ENCODE measurements at places on chromosomes 4 and X.

DNA sequence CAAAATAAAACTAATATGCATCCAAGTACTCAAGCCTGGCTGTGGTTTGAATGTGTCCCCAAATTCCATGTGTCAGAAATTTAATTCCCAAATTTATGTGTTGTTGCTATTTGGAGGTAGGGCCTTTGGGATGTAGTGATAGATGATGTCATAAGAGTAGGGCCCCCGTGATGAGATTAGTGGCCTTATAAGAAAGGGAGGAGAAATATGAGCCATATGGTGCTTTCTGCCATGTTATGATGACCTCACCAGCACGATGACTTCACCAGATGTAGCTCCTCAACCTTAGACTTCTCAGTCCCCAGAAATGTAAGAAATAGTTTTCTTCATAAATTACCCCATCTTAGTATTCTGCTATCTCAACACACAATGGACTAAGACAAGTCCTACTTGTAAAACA lies 2264.0 kb downstream of the ARAP2 start:
- no peak for DNase-seq

DNA sequence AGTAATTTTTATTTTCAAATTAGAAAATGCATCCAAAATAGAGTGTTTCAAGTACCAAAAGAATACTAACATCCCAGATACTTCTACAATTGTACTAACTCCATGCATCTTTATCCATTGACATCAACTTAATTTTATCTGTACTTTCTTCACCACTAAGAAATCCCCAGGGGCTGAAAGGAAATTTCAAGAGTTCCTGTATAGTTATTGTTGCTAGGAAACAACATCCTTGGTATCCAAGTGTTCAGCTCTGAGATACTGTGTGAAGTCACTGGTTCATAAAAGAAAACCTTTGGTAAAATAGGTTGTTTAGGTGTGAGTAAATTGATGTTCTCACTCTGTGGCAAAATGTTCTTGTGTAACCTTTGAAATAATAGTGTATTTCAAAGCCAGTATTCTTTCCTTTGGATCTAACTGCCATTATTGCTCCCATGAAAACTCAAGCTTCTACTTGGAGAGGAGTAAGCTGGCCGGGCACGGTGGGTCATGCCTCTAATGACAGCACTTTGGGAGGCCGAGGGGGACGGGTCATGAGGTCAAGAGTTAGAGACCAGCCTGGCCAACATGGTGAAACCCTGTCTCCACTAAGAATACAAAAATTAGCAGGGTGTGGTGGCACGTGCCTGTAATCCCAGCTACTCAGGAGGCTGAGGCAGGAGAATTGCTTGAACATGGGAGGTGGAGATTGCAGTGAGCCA lies 72.9 kb downstream of the COMMD8 start:
- DNase-seq, result no peak

GRCh38 chrX:1932231-1932630 lies 317.4 kb downstream of the ASMT start:
- no peak for DNase-seq

DNA sequence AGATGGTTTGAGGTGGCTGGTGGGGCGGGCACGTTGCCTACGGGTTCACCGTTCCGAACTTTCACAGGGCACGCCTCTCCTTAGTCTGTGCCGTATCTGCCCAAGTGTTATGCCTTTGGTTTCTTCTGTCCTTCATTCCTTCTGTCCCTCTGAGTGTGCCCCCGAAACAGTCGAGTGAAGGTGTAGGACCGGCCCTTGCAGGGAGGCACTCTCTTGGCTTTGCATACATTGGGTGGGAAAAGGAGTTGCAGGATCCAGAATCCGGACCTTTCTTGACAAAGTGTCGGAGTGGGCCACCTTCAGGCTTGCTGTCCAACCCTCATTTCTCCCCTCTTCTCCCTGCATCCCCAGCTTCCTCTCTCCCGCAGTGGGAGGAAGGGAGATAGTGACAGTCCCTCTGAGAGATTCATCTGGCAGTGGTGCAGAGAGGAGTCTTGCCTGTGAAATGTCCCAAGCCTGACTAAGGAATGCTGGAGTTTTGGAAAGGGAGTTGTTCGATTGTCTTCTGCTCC lies 569 bp downstream of the ARFIP1 start:
- no peak for DNase-seq

- no peak for DNase-seq
These were observed 731.3 kb downstream of the DMD start for GRCh38 chrX:32480019-32480418.

- no peak for DNase-seq
These were observed 18.2 kb downstream of the PTTG2 start for GRCh38 chr4:37978248-37978924.

DNA sequence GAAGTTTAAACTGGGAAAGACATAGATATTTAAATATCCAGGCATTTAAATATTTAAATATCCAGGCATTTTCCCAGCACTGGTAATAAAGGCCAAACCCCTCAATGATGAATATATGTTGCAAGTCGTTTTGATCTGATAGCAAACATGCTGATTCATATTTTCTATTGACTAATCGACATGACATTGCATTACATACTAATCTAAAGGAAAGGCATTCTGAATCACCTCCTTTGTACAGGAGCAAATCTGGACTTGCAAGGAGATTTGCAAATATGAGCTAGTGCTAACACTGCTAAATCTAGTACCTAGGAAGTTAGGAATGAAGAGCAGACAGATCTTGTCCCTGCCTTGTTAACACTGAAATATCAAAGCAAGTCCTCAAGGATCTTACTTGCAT lies 207.3 kb downstream of the SLC7A11 start:
- DNase-seq, result no peak

DNA sequence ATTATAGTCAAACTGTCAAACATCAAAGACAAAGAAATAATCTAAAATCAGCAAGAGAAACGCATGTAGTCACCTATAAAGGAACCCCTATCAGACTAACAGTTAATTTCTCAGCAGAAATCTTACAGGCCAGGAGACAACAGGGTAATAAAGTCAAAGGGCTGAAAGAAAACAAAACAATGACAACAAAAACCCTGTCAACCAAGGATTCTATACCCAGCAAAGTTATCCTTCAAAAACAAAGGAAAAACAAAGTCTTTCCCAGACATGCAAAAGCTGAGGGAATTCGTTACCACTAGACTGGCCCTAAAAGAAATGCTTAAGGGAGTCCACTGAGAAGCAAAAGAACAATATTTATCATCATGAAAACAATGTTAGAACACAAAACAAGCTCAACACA lies 22.1 kb downstream of the TMEM154 start:
- no peak for DNase-seq

- no peak for DNase-seq
These were observed 601 bp upstream of the TCEANC start for GRCh38 chrX:13652287-13652793.

DNA sequence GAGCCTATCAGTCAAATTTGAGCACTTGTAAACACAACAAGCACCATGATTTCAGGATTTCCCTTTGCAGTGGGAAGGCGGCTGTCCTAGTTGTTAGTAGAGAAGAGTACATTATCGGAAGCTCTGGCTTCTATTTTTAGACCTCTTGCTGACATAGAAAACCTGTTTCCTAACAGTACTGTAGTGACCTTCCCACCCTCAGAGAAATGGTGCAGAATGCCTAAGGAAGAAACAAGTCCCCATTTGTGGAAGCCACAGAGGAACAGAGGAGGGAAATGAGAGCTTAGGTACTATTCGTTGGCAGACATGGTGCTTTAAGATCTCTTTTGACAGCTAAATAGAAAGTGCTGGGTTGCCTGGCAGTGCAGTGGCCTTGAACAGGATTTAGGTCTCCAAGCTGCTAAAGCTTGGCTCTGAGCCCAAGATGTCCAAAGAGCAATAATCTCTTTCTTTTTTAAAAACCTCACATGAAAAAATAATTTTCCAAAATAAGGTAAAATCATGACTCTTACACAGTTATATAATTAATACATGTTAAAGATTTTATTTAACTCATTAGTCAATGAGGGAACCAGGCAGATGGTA lies 24.9 kb downstream of the GLRA2 start:
- no peak for DNase-seq

- no peak for DNase-seq
These were observed 426 bp upstream of the C4orf51 start for GRCh38 chr4:145679520-145679919.

DNA sequence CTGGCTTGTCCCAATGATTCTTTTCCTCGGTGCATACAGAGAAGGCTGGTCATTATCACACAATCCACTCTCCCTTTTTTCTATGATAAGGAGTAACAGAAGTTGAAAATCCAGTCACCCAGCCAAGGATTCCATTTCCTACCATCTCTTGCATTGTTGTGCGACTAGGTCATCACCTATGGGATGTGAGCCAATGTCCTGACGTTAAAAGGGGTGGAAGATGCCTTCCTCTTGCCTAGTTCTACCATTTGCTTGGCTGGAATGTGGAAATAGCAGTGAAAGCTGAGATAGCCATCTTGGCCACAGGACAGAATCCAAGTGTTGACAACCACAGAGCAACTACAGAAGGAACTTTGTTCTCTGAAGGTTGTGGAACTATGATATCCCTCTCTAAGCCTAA lies 132.2 kb upstream of the KIT start:
- no peak for DNase-seq

GRCh38 chr4:103499094-103499493 lies 220.7 kb downstream of the TACR3 start:
- DNase-seq, result no peak

DNA sequence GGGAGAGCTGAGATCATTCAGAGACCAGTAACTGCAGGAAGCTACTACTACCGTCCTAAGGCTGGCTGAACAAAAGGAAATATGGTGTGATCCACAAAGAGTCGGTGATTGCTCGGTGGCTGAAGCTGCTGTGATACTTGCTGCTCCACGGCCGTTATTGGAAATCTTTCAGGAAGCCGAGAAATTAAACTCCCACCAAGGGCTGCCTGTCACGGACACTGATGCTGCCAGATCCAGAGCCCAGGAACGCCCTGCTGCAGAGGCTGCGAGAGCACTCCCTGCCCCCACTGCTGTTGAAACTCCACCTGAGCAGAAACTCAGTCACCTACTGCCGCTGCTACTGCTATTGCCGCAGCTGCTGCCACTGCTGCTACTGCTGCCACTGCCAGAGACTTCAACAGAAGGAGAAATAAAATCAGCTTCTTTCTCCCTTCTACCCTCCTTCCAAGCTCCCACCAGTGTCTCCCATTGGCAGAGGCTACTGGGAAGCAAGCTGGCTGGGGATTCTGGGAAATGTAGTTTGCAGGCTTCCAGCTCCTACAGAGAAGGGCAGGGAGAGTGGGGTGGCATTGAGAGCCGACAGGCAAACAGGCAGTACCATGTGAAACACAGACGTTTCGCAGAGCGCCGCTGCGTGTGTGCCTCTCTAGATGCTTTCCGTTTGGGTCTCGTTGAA lies 126.0 kb upstream of the ENPP6 start:
- no peak for DNase-seq

DNA sequence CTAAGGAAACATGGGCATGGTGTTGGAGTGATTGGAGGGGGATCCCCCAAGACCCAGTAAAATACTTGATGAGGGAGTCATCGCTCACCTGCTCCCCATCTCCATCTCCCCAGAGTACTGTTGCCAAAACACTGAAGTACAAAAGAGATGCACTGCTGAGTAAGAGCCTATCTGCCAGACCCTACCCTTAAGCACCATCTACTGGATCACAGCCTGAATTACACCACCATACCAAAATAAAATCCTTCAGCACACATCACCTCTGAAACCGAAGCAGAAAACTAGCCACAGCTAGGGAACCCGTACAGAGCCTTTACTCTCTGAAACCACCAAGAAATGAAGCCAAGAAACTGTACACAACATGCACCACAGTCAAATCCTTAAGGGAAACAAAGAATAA lies 466.3 kb upstream of the ACTRT1 start:
- no peak for DNase-seq

DNA sequence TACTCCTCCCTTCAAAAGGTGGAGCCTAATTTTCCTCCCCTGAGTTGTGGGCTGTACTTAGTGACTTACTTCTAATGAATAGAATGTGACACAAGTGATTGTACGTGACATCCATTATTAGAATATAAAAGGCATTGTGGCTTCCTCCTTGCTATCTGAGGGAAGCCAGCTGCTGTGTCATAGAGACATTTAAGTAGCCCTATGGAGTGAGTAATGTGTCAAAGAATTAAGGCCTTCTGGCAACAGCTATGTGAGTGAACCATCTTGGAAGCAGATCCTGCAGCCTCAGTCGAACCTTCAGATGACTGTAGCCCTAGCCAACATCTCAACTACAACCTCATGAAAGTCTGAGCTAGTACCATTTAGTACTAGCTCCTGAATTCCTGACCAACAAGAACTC lies 76.1 kb downstream of the BCOR start:
- no peak for DNase-seq

DNA sequence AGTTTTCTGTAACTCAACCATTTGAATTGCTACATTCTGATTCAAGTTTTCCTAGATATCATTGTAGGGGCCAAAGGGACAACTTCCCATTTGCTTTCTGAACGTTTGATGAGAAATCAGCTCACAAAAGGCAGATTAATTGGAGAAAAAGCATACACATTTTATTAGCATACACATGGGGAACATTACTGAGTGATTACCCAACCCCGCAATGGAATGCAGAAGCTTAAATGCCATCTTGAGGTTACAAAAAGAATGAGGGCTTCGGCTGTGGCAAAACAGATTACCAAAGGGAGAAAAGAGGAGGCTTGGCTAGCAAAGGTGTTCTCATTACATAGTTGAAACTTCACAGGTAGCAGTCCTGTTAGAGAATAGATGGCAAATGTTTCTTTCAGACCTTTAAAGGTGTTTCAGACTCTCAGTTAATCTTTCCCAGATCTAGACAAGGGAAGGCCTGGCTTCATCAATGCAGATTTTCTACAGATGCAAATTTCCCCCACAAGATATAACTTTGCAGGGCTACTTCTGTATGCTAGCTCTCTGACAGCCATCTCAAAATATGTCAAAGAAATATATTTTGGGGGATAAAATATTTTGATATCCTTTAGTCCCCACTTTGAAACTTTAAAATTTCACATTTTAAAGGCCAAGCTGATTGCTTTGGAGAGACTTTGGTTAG lies 26.5 kb upstream of the HERC6 start:
- DNase-seq, result no peak

- DNase-seq, result no peak
These were observed 85.2 kb downstream of the SLC16A2 start for GRCh38 chrX:74506317-74507115.

DNA sequence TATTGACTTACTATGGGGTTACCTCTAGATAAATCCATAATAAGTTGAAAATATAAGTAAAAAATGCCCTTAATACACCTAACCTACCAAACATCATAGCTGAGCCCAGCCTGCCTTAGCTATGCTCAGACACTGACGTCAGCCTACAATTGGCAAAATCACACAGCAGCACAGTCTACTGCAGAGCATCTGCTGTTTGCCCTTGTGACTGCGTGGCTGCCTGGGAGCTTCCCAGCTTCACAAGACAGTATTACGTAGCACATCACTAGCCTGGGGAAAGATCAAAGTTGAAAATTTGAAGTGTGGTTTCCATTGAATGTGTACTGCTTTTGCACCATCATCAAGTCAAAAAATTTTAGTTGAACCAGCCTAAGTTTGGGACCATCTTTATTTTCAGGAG lies 8.8 kb downstream of the HTT-AS start:
- no peak for DNase-seq

DNA sequence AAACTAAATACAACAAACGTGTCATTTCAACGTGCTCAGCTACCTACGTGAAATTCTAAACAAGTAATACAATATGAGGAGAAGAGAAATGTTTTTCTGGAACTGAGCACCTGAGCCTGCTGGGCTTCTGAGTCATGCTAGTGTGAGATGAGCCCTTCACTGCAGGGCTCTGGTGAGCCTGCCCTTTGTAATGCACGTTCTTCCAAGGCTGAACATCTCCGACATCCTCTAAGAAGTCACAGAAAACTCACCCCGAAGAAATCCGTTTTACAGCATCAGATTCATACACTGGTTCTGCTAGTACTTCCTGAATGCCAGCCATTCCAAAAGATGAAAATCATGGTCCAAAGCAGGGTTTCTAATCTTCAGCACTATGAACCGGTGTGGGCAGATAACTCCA lies 157.1 kb downstream of the AMELX start:
- DNase-seq, result no peak
